ENCODE measurements at places on chromosomes 7 and 10.

GRCh38 chr10:79136236-79137005 lies 67.7 kb downstream of the ZMIZ1 start:
- DNase-seq = no peak

GRCh38 chr7:47194516-47195057 lies 387.3 kb downstream of the TNS3 start:
- DNase-seq = no peak

DNA sequence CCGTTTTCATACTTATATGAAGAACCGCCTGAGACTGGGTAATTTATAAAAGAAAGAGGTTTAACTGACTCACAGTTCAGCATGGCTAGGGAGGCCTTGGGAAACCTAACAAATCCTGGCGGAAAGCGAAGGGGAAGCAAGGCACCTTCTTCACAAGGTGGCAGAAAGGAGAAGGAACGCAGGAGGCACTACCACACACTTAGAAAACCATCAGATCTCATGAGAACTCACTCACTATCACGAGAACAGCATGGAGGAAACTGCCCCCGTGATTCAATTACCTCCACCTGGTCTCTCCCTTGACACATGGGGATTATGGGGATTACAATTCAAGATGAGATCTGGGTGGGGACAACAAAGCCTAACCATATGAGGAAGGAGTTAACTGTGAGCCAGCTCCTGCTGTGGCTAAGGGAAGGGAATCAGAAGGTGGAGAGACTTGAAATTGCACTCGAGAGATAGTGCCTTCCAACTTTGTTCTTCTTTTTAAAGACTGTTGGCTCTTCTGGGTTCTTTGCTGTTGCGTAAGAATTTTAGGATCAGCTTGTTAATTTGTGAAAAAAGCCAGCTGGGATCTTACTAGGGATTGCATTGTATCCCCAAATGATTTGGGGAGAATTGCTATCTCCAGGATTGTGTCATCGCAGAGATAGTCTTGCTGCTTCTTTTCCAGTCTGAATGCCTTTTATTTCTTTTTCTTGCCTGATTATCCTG lies 21.0 kb downstream of the OPTN start:
- DNase-seq = no peak

GRCh38 chr10:122567056-122567660 lies 6.6 kb downstream of the DMBT1 start:
- no peak for DNase-seq

DNA sequence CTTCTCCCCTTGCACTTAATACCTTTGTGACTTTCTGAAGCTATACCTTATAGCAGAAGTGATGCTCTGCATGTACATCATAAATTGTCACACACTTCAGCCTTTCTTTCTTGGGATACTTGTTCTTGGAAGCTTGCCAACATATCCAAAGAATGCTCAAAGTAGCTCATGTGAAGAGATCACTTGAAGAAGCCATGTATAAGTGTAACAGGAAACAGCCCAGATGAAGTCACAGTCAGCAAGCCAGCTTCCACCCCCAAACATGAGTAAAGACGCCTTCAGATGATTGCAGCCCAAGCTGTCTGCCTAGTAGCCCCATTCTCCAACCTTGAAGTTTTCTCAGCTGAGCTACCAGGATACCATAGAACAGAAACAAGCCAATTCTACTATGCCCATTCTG lies 50.9 kb downstream of the DGKB start:
- no peak for DNase-seq
